Osteoblast (primary cell): ENCODE measurements at places on chromosomes 5 and 9. TPM values are rescaled to one million over a fixed set of nuclear protein-coding genes. Genes with fewer than 3 reads are reported as not detected.

Gene NHP2
- total RNA-seq, result 66.2 and 71.3 TPM in 2 replicates

DNA sequence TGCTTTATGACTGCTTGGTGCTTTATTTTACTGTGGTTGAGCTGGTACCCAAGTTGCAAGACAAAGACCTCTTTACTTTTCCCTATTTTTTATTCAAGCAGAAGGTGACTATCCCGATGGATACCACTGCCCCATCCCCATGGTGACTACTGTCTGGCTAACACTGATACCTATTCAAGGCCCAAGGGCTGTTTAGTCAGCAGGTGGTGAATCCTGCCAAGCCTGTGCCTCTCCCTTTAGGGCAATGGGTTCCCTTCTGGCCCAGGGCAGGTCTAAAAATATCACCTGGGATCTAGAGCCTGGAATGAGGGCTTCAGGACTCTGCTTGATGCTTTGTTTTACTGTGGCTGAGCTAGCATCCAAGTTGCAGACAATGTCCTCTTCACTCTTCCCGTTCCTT, 510.0 kb upstream of the GRAMD2B start:
- H3K4me3 ChIP-seq, result no peak overlapping the region
- no peak for DNase-seq
- no peaks in the 10 kb centered on the region for H3K4me1 ChIP-seq

GRCh38 chr5:176167800-176168199, 70.4 kb upstream of the SIMC1 start:
- H3K4me3 ChIP-seq, result no peak overlapping the region
- H3K27ac ChIP-seq, result no peak overlapping the region
- no peak for DNase-seq
- no peaks in the 10 kb centered on the region for H3K36me3 ChIP-seq
- H3K27me3 ChIP-seq, result peaks cover 13% of the 10 kb centered on the region
- H3K4me1 ChIP-seq, result no peaks in the 10 kb centered on the region

Gene ZFP2
- total RNA-seq, result 1.2 and 1.4 TPM in 2 replicates

- H3K27me3 ChIP-seq, result no peaks in the 10 kb centered on the region
- no peak overlapping the region for H3K4me3 ChIP-seq
- no peak for DNase-seq
- no peak overlapping the region for H3K27ac ChIP-seq
- no peaks in the 10 kb centered on the region for H3K4me1 ChIP-seq
Observed at GRCh38 chr5:8913522-8913921, 632.4 kb downstream of the SEMA5A start.

DNA sequence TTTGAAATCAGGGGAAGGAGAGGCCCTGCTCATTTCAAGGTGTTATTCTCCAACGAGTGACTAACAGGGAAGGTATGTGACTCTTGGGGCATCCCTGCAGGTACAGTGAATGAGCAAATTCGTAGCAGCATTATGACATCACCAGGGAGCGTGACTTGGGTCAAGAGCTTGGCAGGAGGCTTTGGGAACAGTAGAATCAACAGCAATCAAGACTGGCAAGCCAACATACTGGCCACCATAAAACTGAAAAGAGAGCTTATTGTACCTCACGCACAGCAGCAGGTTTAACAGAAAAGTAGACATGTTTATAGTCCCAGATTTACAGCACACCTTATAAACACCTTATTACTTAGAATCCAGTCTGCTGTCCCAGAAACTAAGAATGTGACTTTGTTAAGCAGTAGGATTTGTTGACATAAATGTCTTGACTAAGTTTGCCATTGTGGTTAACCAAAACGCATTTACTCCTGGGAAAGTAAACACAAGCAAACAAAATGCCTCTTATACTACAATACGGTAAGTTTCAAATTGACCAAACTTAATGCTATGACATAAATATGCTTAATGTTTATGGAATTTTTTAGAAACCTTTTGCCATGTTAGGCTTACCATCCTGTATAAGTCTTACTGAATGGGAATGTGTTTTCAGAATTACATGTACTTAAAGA, 297.8 kb downstream of the NPR3 start:
- no peaks in the 10 kb centered on the region for H3K27me3 ChIP-seq
- DNase-seq, result no peak
- H3K4me3 ChIP-seq, result no peak overlapping the region
- no peak overlapping the region for H3K27ac ChIP-seq
- H3K4me1 ChIP-seq, result peaks cover 11% of the 10 kb centered on the region

Gene PCDHGA8
- total RNA-seq, result 3.5 and 3.6 TPM in 2 replicates

DNA sequence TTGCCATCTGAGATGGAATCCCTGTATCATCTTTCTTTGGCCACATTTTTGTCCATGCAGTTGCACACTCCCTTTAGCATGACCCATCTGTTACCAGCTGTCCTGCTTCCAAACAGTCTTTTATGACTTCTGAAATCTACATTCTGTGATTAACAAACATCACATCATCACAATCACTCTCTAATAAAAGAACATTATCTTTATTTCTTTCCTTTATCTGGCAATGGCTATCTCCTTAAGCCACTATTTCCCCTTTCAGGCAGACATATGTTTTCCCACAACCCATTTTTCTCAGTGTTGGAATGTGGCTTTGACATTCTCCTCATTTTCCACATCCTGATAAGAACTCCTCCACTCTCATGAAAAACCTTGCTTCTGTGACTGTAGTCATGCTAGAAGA, 141.0 kb downstream of the ST8SIA4 start:
- H3K36me3 ChIP-seq, result no peaks in the 10 kb centered on the region
- peaks cover 12% of the 10 kb centered on the region for H3K4me1 ChIP-seq
- no peaks in the 10 kb centered on the region for H3K27me3 ChIP-seq
- DNase-seq, result peak; percentile 8

GRCh38 chr9:6079386-6079785, 64.0 kb upstream of the RANBP6 start:
- DNase-seq, result no peak
- peaks cover 3% of the 10 kb centered on the region for H3K4me1 ChIP-seq
- H3K27me3 ChIP-seq, result no peaks in the 10 kb centered on the region
- H3K36me3 ChIP-seq, result no peaks in the 10 kb centered on the region

DNA sequence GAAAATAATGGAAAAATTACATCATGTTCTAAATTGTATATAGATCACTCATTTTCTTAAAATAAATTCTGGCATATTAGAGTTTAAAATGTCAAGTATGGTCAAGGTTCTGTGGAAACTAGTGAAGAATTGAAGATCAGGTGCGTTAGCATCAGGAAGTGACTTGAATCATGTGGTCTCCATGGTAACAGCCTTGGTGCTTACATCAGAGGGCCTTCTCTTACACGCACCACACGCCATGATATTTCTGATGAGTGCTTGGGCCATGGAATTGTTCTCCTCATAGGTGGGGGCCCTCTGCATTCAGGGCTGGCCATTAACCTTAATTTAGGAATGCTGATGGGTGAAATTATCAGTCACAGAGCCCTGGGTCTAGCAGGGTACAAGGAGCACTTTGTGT, 288.1 kb upstream of the EFNA5 start:
- H3K4me1 ChIP-seq, result no peaks in the 10 kb centered on the region
- H3K36me3 ChIP-seq, result no peaks in the 10 kb centered on the region
- no peak overlapping the region for H3K27ac ChIP-seq
- H3K27me3 ChIP-seq, result no peaks in the 10 kb centered on the region
- H3K4me3 ChIP-seq, result no peak overlapping the region

Gene SOX30
- total RNA-seq, result under 0.01 TPM in 2 replicates

DNA sequence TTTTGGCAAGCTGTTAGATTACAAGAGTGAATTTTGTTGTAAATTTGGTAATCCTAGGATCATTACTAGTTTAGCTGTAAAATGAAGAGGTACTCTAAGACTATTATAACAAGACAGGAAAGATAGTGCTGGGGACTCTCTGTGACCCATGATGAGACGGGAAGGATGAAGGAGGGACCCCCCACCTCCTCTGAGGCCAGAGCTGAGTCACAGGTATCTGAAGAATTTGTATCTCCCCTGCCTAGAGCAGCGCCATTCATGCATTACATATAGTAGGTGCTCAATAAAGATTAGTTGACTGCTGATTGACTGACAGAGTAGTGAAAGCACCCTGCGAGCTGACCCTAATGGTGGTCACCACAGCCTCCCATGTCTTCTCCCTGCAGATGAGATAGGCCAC, 202.8 kb downstream of the SNX18 start:
- no peaks in the 10 kb centered on the region for H3K36me3 ChIP-seq
- H3K4me3 ChIP-seq, result no peak overlapping the region
- DNase-seq, result no peak
- peaks cover 22% of the 10 kb centered on the region for H3K4me1 ChIP-seq
- no peaks in the 10 kb centered on the region for H3K27me3 ChIP-seq
- peak overlapping the region; percentile 50 for H3K27ac ChIP-seq

GRCh38 chr5:151227918-151228447, 4.1 kb upstream of the CCDC69 start:
- H3K27me3 ChIP-seq, result peaks cover 21% of the 10 kb centered on the region
- no peak for DNase-seq
- H3K27ac ChIP-seq, result no peak overlapping the region
- H3K4me1 ChIP-seq, result peaks cover 6% of the 10 kb centered on the region
- H3K36me3 ChIP-seq, result no peaks in the 10 kb centered on the region

Gene CEP120
- 24.2 and 29.8 TPM in 2 replicates for total RNA-seq

GRCh38 chr5:1997640-1998347, 115.1 kb upstream of the IRX4 start:
- no peaks in the 10 kb centered on the region for H3K27me3 ChIP-seq
- no peaks in the 10 kb centered on the region for H3K36me3 ChIP-seq
- H3K27ac ChIP-seq, result no peak overlapping the region
- no peaks in the 10 kb centered on the region for H3K4me1 ChIP-seq

- H3K4me3 ChIP-seq, result peak overlapping the region; percentile 29
- DNase-seq, result peak; percentile 38
- H3K36me3 ChIP-seq, result no peaks in the 10 kb centered on the region
- peaks cover 31% of the 10 kb centered on the region for H3K4me1 ChIP-seq
Observed at GRCh38 chr5:125484742-125485641, 738.6 kb upstream of the ZNF608 start.

Gene PITX1
- 8.3 and 9.8 TPM in 2 replicates for total RNA-seq

- peak overlapping the region; percentile 82 for H3K27ac ChIP-seq
- DNase-seq, result no peak
- no peaks in the 10 kb centered on the region for H3K27me3 ChIP-seq
- no peaks in the 10 kb centered on the region for H3K36me3 ChIP-seq
- peaks cover 49% of the 10 kb centered on the region for H3K4me1 ChIP-seq
Observed at GRCh38 chr9:99056886-99057664, 47.8 kb upstream of the TGFBR1 start.

DNA sequence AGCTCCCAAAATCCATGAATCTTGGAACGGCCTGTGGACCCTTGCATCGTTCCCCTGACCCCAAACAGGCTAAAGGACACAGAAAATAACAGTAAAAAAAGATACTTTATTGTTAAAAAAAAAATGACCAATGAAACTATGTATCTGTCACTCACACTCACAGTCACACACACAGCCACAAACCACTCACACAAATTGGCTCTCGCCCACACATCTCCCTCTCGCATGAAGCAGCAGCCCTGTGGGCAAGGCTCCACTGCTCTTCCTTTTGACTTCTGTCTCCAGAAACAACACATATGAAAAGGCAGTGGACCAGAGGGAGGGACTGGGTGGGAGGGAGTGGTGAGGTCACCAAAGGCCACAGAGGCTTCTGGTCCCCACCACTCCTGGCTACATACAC, 56.6 kb downstream of the SLC36A1 start:
- H3K27ac ChIP-seq, result no peak overlapping the region
- no peak for DNase-seq
- no peak overlapping the region for H3K4me3 ChIP-seq
- no peaks in the 10 kb centered on the region for H3K4me1 ChIP-seq
- H3K36me3 ChIP-seq, result no peaks in the 10 kb centered on the region

Gene ANKRD31
- total RNA-seq, result 0.29 and 0.36 TPM in 2 replicates

- no peak for DNase-seq
- H3K27ac ChIP-seq, result peak overlapping the region; percentile 0
- H3K36me3 ChIP-seq, result no peaks in the 10 kb centered on the region
- no peak overlapping the region for H3K4me3 ChIP-seq
- H3K27me3 ChIP-seq, result no peaks in the 10 kb centered on the region
- peaks cover 43% of the 10 kb centered on the region for H3K4me1 ChIP-seq
Observed at GRCh38 chr5:78905084-78905938, 79.8 kb downstream of the ARSB start.

Gene PPP2R2B
- under 0.01 TPM in 1 of 2 replicates, not detected in the other for total RNA-seq

- H3K27ac ChIP-seq, result no peak overlapping the region
- no peaks in the 10 kb centered on the region for H3K4me1 ChIP-seq
- no peaks in the 10 kb centered on the region for H3K36me3 ChIP-seq
- H3K4me3 ChIP-seq, result no peak overlapping the region
Observed at GRCh38 chr5:58834242-58835225, 251.7 kb downstream of the RAB3C start.

GRCh38 chr9:133290751-133291302, 15.8 kb upstream of the ABO start:
- no peaks in the 10 kb centered on the region for H3K27me3 ChIP-seq
- DNase-seq, result no peak
- H3K36me3 ChIP-seq, result no peaks in the 10 kb centered on the region
- no peaks in the 10 kb centered on the region for H3K4me1 ChIP-seq

Gene CNOT8
- total RNA-seq, result 48.6 and 55.7 TPM in 2 replicates

Gene UBLCP1
- 36.9 and 37.1 TPM in 2 replicates for total RNA-seq

GRCh38 chr5:113090336-113091106, 113.9 kb downstream of the DCP2 start:
- DNase-seq, result no peak
- H3K27me3 ChIP-seq, result no peaks in the 10 kb centered on the region
- H3K36me3 ChIP-seq, result no peaks in the 10 kb centered on the region
- H3K27ac ChIP-seq, result peak overlapping the region; percentile 50

GRCh38 chr5:50863534-50864170, 197.2 kb downstream of the PARP8 start:
- no peaks in the 10 kb centered on the region for H3K36me3 ChIP-seq
- no peak for DNase-seq
- H3K4me3 ChIP-seq, result no peak overlapping the region
- H3K27ac ChIP-seq, result no peak overlapping the region
- H3K27me3 ChIP-seq, result no peaks in the 10 kb centered on the region

Gene GLRA1
- not detected in 2 replicates for total RNA-seq

- peak; percentile 94 for DNase-seq
- no peak overlapping the region for H3K4me3 ChIP-seq
- H3K36me3 ChIP-seq, result no peaks in the 10 kb centered on the region
- peaks cover 44% of the 10 kb centered on the region for H3K4me1 ChIP-seq
- no peaks in the 10 kb centered on the region for H3K27me3 ChIP-seq
Observed at GRCh38 chr5:10556289-10556807, 7.5 kb upstream of the ANKRD33B start.

Gene SUSD3
- 0.36 and 0.88 TPM in 2 replicates for total RNA-seq

DNA sequence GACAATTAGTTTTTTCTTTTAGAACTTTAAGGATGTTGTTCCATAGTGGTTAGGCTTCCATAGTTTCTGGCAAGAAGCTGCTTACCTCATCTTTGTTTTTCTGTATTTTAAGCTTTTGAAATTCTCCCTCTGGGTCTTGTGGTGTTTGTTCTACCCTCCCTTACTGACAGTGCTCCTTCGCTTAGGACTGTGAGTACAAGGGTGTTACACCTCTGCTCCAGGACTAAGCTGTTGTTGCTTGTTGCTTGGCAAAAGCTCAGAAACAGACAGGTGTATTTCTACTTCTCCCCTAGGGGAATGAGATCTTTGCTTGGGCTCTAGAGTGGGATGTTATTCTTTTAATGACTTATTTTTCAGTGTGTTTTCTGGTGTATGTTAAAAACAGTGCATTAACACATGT, 225.2 kb downstream of the WDR70 start:
- no peak for DNase-seq
- H3K4me3 ChIP-seq, result no peak overlapping the region
- no peaks in the 10 kb centered on the region for H3K4me1 ChIP-seq
- H3K27ac ChIP-seq, result no peak overlapping the region
- no peaks in the 10 kb centered on the region for H3K36me3 ChIP-seq
